ENCODE measurements at places on chromosomes 4 and X.

DNA sequence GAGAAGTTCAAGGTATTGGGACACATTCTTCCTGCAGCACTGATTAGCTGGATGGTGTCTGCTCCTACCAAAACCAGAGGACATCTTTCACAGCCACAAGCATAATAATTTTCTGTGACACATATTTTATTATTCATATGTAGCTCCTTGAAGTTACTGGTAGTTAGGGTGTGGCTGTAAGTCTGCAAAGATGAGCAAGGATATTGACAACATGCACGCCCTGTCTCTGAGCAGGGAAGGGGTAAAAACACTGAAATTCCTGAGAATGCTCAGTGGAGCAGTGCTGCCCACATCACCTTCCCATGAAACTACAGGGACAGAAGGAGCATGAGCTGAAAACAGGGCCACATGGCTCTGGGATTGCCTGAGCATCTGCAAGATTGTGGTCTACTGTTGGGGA, 38.9 kb downstream of the PARM1 start:
- DNase-seq: no peak

DNA sequence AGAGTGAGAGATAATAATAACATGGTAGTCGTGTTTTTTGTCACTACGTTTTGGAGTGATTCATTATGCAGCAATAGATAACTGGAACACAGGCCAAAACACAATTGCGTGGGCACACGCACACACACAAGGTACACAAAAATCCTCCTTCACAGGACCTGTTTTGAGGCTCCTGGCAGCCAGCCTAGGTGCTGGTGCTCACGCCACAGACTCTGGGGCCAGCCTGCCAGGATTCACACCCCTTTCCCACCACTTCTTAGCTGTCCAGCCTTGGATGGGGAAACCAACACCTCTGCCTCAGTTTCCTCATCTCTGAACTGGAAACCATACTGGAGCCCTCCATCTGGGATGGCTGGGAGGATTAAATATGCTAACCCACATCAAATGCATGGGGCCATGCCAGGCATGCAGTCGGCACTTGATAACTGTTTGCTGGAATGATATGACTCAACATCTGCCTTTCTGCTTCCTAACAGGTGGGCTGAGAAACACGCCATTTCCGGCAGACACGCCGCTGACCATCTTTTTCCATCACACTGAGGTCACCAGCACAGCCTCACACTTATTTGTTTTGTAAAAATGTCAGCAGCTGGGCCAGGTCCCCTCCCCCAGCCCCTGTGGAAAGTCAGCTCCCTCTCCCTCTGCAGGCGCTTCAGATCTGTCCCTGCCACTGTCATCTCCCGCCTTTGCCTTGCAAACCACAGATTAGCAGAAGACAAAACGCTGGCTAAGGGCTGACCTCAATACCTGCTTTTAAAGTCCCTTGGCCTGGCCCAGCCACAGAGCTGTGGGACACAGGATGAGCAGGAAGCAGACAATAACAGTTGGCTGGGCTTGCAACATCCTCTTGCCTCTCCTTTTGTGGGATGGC, 237.5 kb downstream of the BCOR start:
- DNase-seq: no peak

- no peak for DNase-seq
These were observed 45.3 kb downstream of the MAP9 start for GRCh38 chr4:155331478-155331877.

DNA sequence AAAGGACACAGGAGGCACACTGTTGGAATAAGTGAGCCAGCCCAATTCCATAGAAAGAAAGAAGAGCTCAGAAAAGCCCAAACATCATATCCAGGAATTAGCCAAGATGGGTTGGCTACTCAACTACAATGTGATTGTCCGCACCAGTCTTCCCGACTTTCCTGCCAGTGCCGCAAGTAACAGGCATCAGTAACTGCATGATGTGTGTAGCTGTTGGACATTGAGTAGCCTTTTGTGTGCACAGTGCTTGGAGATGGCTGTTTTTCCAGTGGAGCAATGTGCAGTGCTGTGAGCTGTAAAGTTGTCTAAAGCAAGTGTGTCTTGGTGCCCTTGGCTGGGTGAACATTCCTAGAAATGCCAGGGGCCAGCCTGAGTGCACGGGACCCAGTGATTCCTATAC, 29.2 kb upstream of the FAM193A start:
- DNase-seq: no peak

- DNase-seq: no peak
These were observed 229.7 kb upstream of the MBNL3 start for GRCh38 chrX:132718431-132718958.

- no peak for DNase-seq
These were observed 529.1 kb upstream of the INTU start for GRCh38 chr4:127103681-127104115.

- no peak for DNase-seq
These were observed 261.1 kb downstream of the SNCA start for GRCh38 chr4:89575840-89576239.

GRCh38 chr4:176186671-176187395, 8.6 kb downstream of the SPATA4 start:
- DNase-seq: no peak

- no peak for DNase-seq
These were observed 86.1 kb downstream of the FMR1NB start for GRCh38 chrX:148067285-148067684.

- DNase-seq: no peak
These were observed 341.5 kb downstream of the BCOR start for GRCh38 chrX:39756086-39756883.

DNA sequence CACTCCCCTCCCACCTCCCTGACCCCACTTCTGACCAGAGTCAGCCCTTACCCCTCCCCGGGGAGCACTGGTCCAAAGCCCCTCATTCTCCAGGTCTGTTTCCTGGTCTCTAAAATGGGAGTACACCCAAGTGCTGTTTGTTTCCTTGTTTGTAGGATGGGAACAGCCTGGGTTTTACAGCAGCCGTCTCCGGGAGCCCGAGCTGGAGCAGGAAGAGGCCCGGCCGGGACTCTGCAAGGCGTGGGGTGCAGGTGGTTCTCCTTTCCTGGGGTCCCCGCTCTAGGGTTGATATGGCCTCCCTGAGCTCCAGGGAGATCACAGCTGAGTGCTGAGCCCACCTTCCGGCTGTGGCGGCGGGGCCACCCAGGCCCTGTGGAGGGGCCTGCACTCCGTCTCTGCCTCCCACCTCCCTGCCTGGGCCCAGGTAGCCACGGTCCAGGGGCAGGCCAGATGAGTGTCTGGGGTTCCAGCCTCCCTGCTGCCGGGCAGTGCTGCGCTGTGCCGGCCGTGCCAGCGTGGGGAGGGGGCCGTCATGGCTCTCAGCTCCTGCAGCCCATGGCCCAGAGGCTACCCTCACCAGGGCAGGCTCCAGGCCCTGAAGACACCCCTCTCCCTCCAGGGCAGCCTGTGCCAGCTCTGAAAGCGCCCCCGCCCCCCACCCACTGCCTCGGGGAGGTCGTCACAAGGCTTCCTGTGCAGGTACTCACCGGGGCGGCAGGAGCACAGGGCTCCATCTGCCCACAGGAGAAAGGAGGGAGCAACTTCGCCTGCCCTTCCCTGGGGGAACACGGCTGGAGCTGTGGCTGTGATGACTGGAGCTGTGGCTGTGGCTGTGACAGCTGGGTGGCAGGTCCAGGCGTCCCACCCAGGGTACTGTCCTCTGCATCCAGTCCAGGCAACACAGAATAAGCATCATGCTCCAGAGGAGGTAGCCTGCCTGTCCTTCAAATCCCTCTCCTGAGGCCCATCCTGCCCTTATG, 98.8 kb downstream of the ADRA2C start:
- no peak for DNase-seq

DNA sequence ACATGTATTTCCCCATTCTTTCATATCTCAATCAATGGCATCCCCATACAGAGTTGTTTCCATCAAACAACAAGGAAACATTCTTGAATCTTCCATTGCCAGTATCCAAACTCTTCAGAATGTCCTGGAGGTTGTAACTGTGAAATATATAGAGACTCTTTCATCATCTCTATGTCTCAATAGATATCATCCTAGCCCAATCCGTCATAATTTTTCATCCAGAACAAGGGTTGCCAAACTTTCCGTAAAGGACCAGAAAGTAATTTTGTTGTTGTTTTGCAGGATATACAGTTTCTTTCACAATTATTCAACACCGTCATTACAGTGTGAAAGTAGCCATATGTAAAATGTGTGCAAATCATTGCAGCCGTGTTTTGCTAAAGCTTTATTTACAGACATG, 15.2 kb upstream of the CXCL6 start:
- no peak for DNase-seq

- no peak for DNase-seq
These were observed 62.6 kb upstream of the TSPAN5 start for GRCh38 chr4:98720871-98721480.

- no peak for DNase-seq
These were observed 14.8 kb downstream of the SOWAHB start for GRCh38 chr4:76883147-76883546.

- no peak for DNase-seq
These were observed 213.1 kb upstream of the FAT1 start for GRCh38 chr4:186936496-186937375.

- no peak for DNase-seq
These were observed 115.4 kb downstream of the PTTG2 start for GRCh38 chr4:38075370-38076152.

DNA sequence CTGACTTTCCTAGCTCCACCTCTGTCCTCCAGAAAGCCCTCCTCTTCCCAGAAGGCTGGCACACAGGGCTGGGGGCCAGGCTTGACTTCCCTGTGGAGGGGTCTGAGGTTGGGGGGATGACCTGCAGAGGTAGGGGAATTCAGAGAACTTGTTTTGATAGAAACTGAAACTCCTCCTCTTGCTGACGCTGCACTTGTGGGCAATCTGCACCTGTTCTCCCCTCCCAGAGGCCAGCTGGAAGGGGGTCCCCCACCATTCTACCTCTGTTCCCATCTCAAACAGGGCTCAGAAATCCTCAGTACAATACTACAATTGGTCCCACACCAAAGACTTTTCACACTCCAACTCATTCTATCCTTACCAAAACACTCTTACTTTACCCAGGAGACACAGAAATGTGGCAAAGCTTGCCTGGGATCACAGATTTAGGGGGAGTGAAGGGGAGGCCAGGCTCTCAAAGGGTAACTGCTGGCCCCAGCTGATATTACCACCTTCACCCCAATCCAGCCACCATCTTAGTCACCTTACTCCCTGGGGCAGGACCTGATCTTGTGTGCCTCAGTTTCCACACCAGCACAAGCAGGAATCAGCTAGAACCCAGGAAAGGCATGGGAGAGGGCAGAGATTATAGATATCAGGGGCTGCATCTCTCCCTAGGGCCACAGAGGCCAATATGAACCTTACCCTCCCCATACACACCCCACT, 18.5 kb downstream of the OTUD5 start:
- no peak for DNase-seq

DNA sequence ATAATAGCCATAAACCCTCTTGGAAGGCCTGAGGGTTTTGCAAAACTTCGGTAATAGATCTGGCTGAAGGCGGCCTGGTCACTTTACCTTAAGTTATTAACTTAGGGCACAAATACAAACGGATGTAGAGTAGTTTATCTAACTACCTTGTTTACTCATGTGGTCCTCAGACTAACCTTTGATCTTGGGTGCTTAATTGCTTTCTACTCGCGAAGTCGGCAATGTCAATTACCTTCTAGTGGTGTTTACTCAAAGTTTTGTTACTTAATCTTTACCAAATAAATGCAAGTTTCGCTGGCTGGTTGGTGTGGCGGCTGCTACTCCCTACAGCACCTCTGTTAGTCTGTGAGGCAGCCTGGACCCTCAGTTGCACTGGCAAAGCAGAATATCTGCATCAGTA, 8.9 kb upstream of the ZNF141 start:
- no peak for DNase-seq

DNA sequence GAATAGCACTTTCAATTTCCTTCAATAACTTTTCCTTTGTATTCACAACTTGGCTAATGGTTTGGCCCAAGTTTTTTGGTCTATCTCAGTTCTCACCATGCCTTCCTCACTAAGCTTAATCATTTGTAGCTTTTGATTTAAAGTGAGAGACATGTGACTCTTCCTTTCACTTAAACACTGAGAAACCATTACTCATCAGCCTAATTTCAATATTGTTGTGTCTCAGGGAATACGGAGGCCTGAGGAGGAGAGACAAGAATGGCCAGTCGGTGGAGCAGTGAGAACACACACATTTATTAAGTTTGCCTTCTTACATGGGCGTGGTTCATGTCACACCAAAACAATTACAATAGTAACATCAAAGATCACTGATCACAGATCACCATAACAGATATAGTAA, 56.7 kb downstream of the TSPAN5 start:
- no peak for DNase-seq

GRCh38 chr4:35800669-35801068, 443.6 kb downstream of the ARAP2 start:
- DNase-seq: no peak

- DNase-seq: no peak
These were observed 5.3 kb upstream of the CCDC158 start for GRCh38 chr4:76426272-76426671.

- no peak for DNase-seq
These were observed 13.1 kb upstream of the SLC9B1 start for GRCh38 chr4:103032574-103032973.

DNA sequence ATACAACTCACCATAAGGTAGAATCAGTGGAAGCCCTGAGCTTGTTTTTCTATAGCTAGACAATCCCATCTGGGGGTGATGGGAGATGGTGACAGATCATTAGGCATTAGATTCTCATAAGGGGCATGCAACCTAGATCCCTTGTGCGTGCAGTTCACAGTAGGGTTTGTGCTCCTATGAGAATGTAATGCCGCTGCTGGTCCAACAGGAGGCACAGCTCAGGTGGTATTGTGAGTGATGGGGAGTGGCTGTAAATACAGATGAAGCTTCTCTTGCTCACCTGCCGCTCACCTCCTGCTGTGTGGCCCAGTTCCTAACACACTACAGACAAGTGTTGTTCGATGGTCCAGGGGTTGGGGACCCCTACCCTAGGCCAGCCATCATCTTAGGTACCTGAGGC, 5.9 kb upstream of the GATB start:
- DNase-seq: no peak

DNA sequence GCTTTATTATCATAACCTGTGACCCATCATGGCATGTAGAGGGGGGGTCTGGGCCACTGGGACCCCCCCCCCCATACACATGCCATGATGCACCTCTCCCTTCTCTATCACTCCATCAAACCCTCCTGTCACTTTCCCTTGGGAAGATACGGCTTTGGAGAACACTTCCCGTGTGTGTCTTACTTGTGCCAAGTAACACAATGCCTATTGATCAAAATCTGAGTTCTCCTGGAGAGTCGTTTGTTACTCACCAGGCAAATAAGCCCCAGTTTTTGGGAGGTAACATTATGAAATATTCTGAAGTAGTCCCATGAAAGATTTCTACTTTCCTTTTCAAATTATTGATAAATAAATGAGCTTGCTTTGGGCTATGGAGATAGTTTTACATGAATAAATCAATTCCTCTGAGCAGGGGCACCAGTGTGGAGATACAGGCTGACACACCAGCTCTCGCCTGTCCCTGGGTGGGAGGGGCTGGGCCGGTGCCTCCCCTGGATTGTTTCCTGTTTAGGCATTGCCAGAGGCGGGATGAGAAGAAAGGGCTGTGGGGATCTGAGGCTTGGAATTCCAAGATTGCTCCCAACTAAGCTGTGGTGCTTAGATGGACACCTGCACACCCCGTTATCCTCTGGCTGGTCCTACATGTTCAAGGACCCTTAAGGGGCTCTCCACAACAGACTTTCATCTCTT, 63.2 kb upstream of the WWC2 start:
- DNase-seq: no peak

- no peak for DNase-seq
These were observed 2.8 kb downstream of the TRIM2 start for GRCh38 chr4:153207027-153207426.
